ENCODE measurements at places on chromosomes 12 and 14.

DNA sequence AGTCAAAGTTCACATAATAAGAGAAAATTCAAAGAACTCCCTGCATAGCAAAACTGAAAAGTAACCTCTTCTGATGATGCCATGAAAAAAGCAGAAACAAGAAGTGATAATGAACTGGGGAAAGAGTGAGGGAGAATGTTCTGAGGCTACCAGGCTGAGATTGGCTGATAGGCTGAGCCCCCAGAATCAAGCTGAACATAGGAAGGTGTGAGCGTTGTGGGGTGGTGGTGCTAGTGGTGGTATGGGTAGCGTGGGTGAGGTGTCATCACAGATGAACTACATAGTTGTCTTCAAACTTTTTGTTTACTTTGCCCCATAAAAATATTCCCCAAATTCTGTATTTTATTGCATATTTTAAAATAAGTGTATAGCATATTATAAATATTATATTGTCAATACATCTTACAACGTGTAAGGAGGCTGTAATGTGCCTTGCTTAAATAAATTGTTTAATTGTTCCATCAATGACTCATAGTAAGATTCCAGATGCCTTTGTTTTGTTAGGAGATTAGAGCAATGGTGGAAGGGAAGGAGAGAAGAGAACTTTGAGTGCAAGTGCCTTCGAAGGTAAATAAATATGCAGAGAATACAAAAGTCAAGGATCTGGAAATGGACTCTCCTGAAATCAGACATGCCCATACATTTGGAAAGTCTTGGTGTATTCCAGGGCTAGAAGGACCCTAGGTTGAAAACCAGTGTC is 15.8 kb upstream of the CFAP54 start:
- DNase-seq, result peak; percentile 48

GRCh38 chr14:67192366-67192765 is 3.1 kb downstream of the GARIN2 start:
- no peak for DNase-seq

DNA sequence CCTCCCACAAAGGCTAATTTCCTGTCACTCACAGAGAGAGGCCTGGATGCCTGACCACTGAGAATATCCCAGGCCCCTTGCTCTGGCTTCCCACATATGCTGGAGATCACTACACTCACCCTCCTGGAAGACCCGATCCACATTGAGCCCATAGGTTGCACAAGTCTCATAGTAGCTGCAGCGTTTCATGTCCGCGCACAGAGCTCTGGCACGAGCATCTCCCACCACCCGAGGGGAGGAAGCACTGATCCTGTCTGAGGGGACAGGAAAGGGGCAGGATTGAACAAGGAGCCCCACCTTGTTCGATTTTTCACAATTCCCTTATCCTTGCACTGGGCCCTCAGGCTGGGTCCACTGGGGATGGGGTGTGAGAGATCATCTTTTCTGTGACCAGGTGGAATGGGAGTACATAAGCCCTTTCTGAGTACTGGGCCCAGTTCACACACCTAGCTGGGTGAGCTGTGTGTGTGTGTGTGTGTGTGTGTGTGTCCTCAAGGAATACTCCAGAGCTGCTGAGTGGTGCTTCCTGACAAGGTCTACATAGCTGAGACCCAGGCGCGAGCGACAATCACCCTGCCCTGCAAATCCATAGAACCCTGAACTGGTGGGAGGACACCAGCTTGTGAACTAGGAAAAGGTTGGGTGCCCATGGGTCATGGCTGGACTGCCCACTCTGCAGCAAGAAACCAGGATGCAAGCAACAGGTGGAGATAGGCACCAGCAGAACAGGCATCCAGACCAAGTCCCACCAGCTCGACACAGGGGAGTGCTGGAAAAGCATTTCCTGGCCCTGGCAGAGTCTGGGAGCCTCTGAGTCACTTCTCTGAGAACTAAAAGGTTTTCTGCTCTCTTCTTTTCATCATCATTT is 5.6 kb downstream of the AGAP2 start:
- DNase-seq, result no peak

- DNase-seq, result no peak
These were observed 95.4 kb downstream of the NKX2-1 start for GRCh38 chr14:36424478-36425102.

DNA sequence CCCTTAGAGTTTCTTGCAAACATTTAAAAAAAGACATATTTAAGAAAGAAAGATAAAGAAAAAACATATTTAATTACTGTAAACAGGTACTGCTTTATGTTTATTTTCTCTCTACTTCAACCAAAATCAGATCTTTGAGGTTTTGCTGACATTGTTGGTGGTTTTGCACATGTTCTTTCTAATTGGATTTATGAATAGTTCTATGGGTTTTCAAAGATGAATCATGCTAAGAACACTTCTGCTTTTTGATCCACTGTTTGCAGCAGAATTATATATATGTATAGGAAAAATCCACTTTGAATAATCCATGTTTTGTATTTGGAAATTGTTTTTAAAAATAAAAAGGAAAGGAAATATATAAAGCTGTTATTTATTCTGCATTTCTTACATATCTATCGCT is 78.4 kb downstream of the FRMD6 start:
- no peak for DNase-seq
